ENCODE measurements at places on chromosomes 2 and 18.

DNA sequence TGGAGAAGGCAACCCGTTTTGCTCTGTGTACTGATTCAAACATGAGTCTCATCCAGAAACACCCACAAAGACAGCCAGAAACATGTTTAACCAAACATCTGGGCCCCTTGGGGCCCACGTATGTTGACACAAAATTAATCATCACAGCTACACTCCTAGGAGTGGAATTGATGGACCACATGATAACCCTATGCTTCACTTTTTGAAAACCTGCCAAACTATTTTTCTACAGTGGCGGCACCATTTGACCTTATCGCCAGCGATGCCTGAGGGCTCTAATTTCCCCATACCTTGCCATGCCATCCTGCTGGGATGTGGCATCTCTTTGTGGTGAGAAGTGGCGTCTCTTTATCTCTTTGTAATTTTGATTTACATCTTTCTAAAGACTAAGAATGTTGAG is 38.5 kb downstream of the PSMG2 start:
- peak; percentile 20 for DNase-seq

DNA sequence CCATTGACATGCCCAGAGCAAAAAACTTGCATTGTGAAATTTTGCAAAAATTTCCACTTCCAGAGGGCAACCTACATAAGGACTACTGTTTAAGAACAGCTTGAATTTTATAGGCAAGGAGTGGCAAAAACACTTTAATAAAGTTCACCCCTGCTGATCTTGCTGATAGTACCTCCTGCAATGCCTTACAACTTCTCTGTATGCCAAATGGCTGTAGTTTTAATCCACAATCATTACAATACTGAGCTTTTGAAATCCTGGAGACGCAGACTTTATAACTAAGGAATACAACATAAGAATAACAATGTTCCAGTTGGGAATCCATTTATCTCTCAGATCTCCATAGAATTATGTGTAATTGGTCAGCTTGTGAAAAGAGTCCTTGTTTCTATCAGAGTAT is 247.5 kb downstream of the KCNJ3 start:
- no peak for DNase-seq

- DNase-seq = no peak
Observed at GRCh38 chr2:120108749-120109148, 95.9 kb downstream of the EPB41L5 start.

DNA sequence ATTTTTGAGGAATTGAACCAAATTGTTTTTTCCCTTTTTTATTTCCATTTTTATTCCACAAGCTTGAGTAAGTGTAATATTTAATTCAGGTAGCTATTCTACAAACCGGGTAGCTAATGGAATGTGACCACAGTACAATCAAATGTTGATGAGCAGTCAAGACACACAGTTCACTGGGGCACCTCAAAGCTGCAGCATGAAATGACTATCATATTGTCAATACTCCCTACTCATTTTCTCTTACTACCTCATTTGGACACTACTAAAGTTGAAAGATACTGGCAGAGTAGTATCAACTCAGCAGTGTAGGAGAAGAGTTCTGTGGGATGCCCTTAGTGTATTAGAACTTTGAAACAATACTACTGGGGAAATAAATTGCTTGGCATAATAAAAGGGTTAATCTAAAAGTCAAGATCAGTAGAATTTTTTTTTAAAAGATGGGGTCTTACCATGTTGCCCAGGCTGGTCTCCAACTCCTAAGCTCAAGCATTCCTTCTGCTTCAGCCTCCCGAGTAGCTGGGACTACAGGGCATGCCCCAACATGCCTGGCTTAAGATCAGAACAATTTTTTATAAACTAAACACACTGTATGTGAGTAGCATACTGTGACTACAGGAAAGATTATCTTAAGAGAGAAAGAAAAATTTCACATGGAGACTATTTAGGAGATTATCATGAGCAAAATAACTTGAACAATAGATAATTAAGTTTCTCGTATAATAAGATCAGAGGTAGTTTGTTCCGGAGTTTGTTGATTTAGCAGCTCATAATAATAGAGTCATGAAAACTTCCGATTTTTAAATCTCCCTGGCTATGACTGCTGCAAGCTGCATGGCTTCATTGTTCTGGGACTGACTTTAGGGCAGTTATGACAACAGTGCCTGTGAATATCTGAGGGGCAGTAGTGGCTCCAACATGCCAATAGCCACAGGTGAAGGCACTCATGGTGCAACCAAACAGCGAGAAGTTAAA is 43.7 kb downstream of the MYO3B start:
- peak; percentile 22 for DNase-seq

DNA sequence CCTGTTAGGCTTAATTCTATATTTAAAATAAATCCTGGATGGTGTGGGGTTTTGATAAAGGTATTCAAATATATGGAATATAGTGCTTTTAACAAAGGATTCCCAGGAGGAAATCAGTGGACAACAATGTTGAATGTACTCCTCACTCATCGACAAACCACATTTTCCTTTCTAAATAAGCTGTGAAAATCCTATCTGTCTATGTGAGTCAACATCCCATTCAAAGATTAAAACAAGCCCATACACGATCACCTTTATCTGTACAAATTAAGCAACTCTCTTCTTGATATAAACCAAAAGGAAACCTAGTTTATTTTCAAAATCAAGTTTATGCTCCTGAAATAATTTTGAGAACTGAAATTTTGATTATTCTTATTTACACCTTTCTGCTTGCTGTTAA is 153.4 kb downstream of the ERBB4 start:
- DNase-seq = no peak

DNA sequence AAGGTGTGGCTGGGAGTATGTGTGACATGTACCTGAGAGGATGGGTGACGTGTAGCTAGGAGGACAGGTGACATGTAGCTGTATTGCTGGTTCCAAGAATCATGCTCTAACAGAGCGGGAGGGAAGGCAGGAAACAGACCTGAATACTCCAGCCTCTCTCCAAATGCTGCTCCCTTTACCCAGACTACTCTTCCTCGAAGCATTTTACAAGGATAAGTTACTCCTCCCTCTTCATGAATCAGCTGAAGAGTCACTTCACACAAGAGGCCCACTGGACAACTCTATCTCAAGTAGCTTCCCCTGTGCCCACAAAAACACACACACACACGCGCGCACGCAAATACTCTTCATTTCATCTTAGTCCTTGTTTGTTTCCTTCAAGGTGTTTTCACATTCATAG is 52.6 kb upstream of the KIDINS220 start:
- DNase-seq = no peak

- DNase-seq = no peak
Observed at GRCh38 chr2:235960716-235961640, 207.2 kb downstream of the GBX2 start.

DNA sequence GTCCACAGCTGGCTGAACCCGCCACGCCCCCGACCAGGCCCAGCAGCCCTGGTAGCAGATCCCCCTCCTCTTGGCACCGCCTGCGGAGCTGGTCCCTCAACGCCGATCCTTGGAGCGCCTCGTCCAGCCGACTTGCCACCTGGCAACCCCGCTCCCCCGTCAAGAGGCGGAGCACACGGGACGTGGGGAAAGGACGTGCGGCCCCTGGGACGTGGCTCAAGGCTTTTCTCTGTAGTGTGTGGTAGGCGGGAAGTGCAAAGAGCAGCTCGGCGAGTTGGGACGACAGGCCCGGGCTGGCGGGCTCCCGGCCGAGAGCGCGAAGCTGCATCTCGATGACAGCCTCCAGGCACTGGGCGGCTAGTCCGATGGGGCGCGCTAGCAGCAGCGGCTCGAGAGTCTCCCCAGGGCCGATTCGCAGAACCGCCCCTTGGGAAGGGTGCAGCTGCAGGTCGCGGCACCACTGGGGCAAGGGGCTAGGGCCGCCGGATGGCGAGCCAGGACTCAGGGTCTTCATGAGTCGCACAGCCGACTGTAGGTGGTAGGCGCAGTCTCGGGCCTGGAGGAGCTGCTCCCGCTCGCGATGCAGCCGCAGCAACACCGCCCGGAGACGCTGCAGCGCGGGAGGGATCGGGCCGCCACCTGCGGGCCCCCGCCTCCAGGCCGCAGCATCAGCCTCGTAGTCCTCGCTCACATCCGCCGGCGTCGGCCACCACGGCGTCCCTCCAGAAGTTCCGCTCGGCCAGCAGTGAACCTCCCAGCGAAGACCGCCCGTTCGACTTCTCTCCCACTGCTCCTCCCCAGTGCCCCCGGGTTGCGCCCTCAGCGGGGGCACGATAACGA is 617 bp downstream of the CCDC142 start:
- peak; percentile 13 for DNase-seq

- DNase-seq = no peak
Observed at GRCh38 chr2:45908316-45909170, 257.1 kb downstream of the PRKCE start.

DNA sequence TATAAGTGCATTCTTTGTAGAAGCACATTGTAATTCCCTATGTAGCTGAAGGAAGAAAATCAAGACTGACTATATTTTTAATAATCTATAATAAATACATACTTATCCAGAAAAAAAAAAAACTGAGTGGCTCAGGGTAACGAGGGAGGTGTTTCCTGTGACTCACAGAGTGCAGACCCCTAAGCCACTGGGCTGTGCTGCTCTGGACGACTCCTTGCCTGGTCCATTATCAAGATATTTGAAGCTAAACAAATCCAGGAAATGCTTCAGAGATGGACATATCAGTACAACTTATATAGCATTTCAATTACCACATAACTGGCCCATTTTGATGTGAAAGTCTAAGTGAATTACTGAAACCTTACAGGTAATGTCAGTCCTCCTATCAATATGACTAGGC is 80.6 kb downstream of the PIGN start:
- DNase-seq = no peak

DNA sequence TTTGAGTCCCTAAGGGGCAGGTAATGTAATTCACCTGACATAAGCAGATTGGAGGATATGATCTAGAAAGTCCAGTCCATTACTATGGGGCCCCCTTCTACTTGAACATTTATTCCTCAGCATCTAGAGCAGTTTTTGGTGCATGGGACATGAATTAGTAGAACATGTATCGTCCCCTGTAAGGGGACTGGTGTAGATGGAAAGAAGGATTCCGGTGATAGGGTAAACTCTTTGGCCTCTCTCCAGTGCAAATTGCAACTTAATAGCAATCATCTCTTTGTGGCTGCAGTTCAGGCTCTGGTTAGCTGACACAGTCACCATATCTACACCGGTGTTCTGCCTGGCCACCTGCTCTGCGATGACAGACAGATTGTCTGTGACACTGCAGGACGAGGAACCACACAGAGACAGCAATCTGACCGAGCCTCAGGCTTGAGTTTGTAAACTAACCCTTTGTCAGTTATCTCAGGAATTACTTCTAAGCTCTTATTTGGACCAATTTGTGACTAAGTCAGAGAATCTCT is 6.4 kb upstream of the SLC8A1 start:
- no peak for DNase-seq
